ENCODE measurements at places on chromosomes 1 and 21. TPM values are rescaled to one million over a fixed set of nuclear protein-coding genes. Genes with fewer than 3 reads are reported as not detected.

The SERTAD4 gene
- total RNA-seq, result 0.18 TPM

The MAST2 gene
- 8.7 TPM for total RNA-seq

The TRNAU1AP gene
- total RNA-seq, result 41.0 TPM

The PRCC gene
- 47.3 TPM for total RNA-seq

The LAX1 gene
- not detected for total RNA-seq

All from cardiac atrium fibroblast (primary cell).